ENCODE measurements at places on chromosomes 2 and 18.

DNA sequence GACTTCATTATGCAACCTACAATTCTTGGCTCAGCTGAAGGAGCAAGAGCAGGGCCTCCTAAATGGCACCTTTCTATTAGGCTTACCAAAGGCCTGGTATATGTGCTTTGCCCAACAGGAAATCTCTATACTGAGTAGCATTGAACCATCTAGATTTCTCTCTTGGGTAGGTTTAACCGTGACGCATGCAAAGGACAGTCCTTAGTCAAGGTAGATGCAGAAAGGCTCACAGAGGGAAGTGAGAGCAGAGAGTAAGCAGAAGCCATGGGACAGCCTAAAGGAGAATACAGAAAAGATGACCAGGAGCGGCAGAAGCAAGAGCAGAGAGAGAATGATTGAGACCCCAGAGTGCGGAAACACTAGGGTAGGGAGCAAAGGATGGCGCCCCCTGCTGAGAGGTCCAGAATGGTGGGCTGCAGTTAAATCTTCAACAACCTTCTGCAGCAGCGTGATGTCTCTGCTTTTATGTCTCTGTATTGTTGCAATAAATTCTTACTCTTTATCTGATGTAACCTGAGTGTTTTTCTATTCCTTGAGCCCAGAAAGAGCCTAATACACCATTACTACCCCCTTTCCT lies 4.7 kb upstream of the OSBPL1A start:
- no peak for DNase-seq

- no peak for DNase-seq
These were observed 463.0 kb upstream of the MYT1L start for GRCh38 chr2:2793925-2794560.

GRCh38 chr2:47186351-47186750 lies 31.2 kb upstream of the STPG4 start:
- no peak for DNase-seq

DNA sequence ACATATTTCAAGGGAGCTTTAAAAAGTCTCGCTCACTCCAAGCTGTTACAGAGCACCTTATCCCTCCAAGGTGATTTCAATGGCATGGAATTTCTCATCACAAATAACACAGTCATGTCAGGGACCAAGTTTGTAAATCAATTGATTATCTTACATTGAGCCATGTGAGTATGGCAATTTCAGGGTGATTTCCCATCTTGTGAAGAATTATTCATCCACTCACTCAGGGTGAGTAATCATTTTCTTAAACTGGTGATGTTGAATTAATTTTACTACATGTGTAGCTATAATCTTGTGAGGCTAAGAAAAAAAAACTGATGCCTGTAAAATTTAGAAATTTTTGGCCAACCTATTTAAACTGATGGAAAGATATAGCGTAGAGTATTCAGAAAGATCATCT lies 3.3 kb upstream of the ABCA12 start:
- no peak for DNase-seq

DNA sequence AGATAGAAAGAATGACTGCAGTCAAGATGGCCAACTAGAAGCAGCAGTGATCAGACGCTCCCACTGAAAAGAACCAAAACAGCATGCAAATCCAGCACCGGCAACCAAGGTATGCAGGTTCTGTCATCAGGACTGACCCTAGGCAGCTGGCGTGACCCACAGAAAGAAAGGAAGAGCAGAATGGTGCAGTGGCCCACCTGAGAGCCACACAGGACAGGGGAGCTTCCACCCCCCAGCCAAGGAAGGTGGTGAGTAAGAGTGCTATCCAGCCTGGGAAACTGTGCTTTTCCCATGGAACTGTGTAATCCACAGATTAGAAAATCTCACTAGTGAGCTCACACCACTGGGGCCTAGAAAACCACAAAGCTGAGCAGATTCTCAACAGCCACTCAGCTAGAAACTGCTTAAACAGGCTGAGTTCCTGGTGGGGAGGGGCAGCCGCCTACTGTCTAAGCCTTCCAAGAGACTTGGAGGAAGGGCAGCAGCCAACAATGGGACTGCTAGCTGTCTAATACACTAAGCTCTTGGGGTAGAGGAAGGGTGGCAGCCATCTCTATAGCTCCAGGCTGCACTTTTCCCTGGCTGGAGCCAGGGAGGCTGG lies 127.9 kb downstream of the EVA1A start:
- no peak for DNase-seq

GRCh38 chr2:119809339-119810048 lies 49.8 kb downstream of the PTPN4 start:
- DNase-seq, result no peak

Measured in stimulated activated CD4-positive, alpha-beta T cell treated with anti-CD3 and anti-CD28 coated beads, Interleukin-12 subunit alpha, Interleukin-12 subunit beta, amount 100 ng/mL, for 4 hours (primary cell).